Activated CD4-positive, CD25-positive, alpha-beta regulatory T cell treated with anti-CD3 and anti-CD28 coated beads, Interleukin-2, amount 50 U/mL, for 16 hours (primary cell): ENCODE measurements at places on chromosomes 12 and 14.
A peak's percentile ranks its signal among the peaks of the same experiment; 100 is the strongest.

DNA sequence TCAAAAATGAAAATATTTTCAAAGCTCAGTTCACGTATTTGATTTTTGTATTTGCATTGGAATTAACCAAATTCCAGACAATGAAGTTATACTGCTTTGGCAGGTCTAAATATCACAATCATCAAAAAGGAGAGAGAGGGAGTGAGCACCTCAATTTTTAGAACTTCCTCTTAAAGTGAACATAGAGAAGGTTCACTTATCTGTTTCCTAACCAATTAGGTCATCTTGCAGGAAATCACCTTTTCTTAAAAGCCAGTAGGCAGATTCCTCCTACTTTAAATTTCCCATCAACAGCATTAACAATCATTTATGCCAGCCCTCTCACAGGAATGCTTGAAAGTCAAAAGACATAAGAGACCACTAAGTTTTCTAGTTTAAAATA lies 388.7 kb downstream of the ZFP36L1 start:
- DNase-seq, result no peak

GRCh38 chr12:26823390-26823789 lies 9.6 kb downstream of the ITPR2 start:
- DNase-seq, result no peak

GRCh38 chr14:99522025-99522401 lies 40.8 kb downstream of the CCNK start:
- no peak for DNase-seq

GRCh38 chr14:100822013-100822412 lies 3.9 kb upstream of the MEG3 start:
- no peak for DNase-seq

- DNase-seq, result no peak
These were observed 777 bp downstream of the ASCL1 start for GRCh38 chr12:102958073-102958829.

GRCh38 chr12:111635524-111635923 lies 36.4 kb upstream of the ATXN2 start:
- DNase-seq, result no peak

DNA sequence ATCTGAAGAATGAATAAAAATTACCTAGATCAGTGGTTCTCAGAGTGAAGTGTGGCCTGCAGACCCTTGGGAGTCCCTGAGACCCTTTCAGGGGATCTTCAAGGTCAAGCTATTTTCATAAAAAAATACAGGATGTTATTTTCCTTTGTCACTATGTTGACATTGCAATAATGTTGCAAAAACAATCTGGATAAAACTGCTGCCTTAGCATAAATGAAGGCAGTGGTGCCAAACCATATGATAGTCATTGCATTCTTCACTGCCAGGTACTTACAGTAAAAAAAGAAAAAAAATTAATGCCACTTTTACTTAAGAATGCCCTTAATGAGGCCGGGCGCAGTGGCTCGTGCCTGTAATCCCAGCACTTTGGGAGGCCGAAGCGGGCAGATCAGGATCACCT lies 2.0 kb upstream of the CD4 start:
- DNase-seq, result no peak

- no peak for DNase-seq
These were observed 80.6 kb downstream of the PIWIL1 start for GRCh38 chr12:130418251-130418650.

- DNase-seq, result no peak
These were observed 11.2 kb downstream of the BCAT1 start for GRCh38 chr12:24937553-24938244.

- no peak for DNase-seq
These were observed 54.6 kb downstream of the NCOR2 start for GRCh38 chr12:124512667-124513296.

- no peak for DNase-seq
These were observed 1323.2 kb downstream of the FSCB start for GRCh38 chr14:43183916-43184315.

- no peak for DNase-seq
These were observed 62.4 kb downstream of the PUS7L start for GRCh38 chr12:43696154-43696553.

DNA sequence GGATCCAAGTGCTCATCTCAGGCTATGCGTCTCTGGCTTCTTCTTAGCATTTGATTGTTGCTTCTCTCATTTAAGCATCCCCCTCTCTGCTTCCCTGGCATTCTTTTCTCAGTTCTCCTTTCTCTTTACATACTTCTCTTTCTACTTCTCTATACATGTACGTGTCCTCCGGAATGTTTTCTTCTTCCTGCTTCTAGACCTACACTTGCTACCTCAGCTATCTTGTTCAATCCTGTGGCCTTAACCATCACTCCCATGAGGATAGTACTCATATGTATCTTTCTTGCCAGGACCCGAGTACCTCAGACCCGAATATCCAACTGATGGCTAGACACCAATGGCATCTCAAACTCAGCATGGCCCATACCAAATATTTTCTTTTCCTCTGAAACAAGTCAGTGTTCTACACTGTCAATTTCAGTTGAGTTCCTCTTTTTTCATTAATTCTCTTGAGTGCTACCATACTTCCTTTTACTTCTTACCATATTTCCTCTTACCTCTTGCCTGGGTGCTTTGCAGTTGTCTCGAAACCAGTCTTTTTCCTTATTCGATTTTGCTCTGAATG lies 115.1 kb upstream of the SLC38A2 start:
- no peak for DNase-seq

DNA sequence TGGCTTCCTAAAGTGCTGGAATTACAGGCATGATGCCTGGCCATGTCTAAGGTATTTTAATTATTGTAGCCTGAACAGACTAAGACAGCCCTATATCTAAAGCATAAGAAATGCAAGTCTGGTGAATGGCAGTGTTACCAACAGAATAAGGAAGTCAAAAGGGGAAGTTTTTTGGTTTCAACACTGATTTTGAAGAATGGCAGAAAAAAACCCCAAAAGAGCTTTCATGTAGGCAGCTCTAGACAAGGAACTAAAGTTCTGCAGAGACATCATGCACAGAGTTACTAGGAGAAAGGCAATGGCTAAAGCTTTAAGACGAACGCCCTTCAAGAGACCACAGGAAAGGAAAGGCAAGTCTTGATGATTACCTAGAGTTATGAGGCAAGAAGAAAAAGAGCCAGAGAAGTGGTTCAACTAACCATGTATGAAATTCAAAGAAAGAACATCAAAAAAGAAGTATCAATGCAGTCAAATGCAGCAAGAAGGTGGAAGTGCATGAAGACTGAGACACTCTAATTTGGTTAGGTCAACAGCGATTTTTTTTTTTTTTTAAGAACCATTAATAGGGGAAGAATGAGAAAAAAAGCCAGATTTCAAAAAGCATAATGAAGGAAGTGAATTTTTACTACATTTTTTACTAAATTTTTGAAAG lies 50.8 kb downstream of the RPS6KA5 start:
- DNase-seq, result no peak

- DNase-seq, result no peak
These were observed 120.1 kb downstream of the DICER1 start for GRCh38 chr14:95037273-95037672.

DNA sequence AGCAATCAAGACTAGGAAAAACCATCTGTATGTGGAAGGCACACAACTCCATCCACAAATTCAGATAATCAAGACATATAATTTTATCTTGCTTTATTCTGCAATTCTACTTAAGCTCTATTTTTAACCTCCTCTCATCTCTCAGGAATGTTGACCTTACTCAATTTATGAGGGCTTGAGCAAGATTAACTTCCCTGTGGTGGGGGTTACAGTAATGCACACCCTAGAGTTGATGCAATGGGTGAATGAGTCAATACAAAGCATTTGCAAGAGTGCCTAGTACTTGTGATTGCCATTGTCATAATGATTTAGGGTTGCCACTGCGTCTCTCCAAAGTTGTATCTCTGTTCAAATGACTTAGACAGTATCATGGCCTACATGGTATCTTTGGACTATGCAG lies 1598.4 kb upstream of the TMEM132C start:
- DNase-seq, result no peak

DNA sequence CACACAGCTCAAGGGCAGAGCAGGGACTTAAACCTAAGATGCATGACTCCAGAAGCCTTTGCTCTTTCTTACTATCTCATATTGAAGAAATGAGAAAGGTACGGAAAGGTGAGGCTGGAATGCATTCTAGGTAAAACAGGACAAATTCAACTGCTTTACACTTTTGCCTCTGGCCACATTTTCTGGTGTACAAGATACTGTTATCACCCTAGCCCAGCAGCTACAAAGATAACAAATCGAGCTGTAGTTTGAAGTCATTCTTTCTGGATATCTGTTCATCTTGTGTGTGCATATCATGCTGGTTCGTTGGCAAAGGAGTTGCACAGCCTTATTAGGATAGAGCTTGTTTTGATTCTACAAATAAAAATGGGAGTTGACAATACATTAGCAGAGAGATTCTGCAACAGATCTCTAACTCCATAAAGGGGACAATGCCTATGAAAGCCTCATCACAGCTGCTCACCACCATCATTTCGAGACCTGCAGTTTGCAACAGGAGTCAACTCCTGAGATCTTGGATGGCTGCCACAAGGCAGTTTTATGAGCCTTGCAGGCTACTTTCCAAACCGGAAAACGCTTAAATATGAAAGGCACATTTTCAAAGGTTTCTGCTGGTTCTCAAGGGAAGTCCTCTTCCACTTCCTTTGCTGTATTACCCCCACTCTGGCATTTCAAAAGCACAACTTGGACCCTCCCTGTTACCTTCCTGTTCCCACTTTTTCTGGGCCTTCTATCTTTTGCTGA lies 64.9 kb downstream of the STXBP6 start:
- no peak for DNase-seq

DNA sequence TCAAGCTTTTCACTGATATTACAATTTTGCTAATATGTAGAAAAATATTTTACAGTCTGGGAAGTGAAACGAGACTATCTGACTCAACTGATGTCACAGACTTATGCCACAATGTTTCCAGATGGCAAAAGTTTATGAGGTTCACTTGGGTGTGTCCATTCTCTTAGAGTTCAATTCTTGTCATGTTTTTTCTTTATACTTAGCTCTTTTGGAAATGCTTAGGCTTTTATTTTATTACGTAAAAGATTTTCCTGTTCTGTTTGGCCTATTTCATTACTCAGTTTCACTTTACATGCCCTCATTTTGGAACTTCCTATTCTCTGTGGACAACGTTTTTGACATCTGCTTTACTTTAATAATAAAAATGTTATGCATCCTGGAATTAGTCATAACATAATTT lies 2.1 kb upstream of the PDZRN4 start:
- DNase-seq, result no peak

- DNase-seq, result no peak
These were observed 14.4 kb downstream of the SNX6 start for GRCh38 chr14:34615507-34615906.

DNA sequence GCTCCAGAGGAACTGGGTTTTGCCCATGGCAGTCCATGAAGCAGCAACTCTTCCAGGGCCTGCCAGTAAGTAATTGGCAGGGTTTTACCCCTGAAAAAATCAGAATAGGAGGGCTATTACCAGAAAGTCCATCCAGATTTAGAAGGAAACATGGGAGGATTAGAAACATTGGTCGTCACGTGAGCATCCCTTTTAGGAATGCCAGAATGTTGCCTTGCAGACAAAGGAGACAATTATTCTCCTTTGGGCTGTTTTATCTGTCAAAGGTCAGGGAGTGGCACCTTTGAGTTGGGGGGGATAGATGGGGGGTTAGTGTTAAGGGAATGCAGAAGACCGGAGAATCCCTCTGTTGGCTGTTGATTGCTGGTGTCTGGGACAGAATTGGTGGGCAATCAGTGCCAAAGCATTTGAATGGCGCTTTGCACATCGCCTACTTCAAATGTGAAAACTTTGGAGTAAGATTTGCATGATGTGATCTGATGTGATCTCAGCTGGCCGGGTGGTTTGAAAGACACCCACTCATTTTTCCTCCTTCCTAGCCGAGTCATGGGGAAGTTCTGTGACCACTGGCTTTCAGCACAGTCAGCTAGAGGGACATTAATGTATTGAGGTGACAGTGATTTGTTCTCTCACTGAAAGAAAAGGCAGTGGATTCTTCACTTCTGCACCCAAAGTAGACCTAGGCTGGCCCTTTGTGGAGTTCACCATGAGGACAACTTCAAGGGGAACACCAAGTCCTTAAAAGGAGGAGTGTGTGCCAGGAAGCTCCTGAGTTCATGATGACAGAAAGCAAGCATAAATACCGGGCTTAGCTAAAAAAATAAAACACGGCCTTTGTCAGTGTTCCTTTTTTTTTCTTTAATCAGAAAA lies 31.4 kb downstream of the FLVCR2 start:
- no peak for DNase-seq

GRCh38 chr12:64008596-64008995 lies 164.1 kb downstream of the SRGAP1 start:
- DNase-seq, result no peak

DNA sequence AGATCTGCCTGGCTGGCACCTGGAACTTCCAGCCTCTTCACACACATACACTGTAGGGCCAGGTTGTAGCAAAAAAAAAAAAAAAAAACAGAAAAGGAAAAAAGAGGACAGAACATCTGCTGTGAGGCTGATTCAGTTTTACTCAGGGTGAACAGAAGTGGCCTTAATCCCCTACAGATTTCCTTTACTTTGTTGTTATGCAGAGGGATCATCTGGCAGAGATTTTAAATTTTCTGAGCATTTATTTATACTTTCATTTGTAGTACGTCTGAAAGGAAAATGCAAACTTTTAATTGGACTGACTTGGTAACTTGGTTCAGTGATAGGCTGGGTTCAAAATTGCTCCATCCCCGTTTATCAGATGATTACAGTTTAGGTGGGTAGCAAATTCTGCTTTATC lies 50.8 kb upstream of the PRICKLE1 start:
- DNase-seq, result no peak

DNA sequence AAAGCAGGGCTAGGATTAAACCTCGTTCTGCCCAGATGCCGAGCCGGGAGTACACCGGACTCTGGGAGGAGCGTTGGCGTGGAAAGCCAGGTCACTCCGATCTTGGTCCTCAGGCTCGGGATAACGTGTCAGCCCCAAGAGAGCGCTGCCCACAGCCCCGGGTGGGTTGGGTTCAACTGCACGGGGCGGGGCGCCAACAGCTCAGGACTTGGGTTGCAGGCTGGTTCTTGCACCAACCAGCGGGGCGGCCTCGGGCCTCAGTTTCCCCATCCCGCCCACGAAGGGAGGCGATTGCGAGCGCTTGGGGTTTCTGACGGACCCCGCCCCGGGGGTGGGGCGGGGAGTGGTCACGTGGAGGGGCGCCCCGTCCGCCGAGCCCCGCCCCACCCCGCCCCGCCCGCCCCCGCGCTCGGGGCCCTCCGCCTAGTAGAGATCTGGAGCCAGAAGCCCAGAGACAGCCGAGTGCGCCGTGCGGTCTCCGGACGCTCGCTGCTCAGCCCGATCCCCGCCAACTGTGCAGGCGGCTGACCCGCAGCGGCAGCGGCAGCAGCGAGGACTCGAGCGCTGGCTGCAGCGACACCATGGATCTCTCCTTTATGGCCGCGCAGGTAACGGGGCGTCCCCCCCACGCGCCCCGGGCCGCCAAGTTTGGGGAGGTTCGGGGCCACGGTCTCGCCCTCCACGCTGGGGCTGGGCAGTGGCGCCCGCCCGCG lies at the start of gene C14orf132:
C14orf132 (plus strand) TSS at position 443 of the 713 bp plus-strand sequence; CDS start at position 582, 139 bp downstream.
- no peak for DNase-seq

- no peak for DNase-seq
These were observed 567.9 kb downstream of the MED13L start for GRCh38 chr12:115709540-115710011.

GRCh38 chr14:104932676-104933631 lies 8.3 kb downstream of the PLD4 start:
- peak; percentile 66 for DNase-seq

GRCh38 chr12:100279159-100279558 lies 12.2 kb downstream of the SCYL2 start:
- DNase-seq, result no peak
